ENCODE measurements at places on chromosomes 4 and X.

DNA sequence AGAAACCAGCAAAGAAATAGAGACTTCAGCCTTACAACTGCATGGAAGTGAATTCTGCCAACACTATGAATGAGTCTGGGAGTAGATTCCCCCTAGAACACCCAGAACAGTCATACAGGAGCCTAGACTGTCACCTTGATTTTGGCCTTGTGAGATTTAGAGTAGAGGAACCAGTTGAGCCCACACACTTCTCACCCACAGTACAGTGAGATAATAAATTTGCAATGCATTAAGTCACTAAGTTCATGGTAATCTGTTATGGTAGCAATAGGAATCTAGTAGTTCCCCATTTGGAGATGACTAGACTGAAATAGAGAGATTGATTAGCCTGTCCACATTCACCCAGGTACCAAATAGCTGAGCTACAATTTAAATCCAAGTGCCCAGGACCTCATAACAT lies 59.0 kb downstream of the FAM13A start:
- DNase-seq: no peak

DNA sequence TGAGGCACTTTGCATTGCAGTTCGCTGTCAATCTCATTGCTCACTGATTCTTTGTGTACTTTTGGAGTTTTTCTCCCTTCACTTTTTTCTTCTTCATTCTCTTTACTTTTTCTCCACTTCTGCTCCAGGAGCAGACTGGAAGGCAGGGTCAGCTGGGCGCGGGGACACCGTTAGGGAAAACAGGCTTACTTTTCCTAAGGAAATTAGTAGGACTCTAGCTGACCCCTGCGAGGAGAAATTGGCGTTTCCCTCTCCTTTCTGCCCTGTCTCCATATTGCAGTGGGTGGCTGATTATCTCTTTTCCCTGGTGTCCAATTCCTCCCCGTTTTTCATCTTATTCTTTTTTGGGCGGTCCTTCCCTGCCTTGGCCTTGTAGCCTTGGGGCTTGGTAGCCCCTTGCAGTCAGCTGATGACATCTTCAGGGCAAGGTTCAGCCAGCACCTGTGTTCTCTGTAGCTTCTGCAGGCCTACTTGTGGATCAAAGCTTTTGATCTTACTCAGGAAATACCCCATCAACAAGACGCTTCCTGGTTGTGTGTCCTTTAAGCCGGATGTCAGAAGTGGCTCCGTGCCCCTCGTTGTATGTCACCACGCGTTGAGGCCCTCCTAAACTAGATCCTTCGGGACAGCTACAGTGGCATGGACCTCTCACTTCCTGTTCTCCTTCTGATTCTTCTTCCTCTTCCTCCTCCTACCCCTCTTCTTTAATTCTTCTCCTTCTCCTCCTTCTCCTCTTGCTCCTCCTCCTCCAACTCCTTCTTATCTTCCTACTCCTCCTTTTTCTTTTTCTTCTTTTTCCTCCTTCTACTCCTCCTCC lies 36.1 kb downstream of the NBDY start:
- DNase-seq: no peak

DNA sequence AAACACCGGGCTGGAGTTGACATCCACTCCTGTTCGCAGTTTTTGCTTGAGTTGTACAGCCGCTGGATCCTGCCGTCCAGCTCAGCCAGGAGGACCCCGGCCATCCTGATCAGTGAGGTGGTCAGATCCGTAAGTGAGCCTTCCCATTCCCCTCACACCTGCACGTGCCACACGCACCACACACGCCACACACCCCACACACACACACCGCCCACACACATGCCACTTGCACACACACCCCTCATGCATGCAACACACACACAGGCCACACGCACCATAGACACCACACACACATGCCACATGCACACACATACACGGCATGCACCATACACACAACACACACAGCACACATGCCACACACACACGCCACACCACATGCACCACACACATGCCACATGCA lies 20.1 kb upstream of the MSANTD1 start:
- DNase-seq: no peak

DNA sequence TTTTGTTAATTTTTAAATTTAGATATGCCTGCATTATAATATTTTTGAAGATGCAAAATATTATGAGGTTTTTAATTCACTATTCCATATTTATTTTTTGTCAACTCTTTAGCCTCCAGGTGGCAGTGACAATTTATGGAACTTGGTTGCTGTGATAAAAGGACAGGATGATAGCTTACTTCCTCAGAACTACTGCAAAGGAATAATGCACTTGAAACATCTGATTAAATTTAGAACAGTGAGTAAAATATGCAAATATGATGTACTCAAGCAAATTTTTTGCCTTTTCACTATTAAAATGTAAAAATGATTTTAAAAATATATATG lies 45.1 kb downstream of the SPATA4 start:
- no peak for DNase-seq

DNA sequence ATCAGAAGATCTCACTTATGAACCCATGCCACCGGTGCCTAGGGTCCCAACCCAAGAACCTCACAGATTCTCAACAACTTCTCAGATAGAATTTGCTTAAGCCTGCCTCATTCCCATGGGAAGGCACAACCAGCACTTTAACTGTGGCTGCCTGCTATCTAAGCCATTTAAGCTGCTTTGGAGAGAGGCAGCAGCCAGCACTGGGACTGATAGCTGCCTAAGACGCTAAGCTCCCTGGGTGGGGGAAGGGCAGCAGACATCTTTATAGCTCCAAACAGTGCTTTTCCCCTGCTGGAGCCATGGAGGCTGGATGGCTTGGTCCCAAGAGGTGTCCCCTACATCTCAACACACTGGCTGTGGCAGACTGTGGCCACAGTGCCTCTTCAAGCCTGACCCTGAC lies 1268.6 kb downstream of the FAM133A start:
- DNase-seq: no peak

GRCh38 chrX:63718010-63718694 lies 66.9 kb downstream of the ARHGEF9 start:
- DNase-seq: no peak

DNA sequence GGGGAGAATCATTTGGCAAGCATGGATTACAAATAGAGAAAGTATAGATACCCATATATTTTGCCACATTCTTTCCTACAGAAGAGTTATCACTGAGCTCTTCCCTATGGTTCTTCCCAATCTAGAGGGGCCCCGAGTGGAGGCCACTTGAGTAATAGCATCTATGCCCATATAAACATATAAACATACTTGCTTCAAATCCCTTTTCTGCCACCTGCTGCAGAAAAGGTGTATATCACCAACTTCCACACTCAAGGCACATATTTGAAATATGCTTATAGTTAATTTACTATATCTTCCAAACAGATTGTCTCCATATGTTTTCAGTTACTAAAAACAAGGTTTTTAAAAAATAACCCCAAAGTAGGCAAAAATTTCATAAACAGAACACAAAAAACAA lies 642.8 kb upstream of the DIPK2B start:
- DNase-seq: no peak

DNA sequence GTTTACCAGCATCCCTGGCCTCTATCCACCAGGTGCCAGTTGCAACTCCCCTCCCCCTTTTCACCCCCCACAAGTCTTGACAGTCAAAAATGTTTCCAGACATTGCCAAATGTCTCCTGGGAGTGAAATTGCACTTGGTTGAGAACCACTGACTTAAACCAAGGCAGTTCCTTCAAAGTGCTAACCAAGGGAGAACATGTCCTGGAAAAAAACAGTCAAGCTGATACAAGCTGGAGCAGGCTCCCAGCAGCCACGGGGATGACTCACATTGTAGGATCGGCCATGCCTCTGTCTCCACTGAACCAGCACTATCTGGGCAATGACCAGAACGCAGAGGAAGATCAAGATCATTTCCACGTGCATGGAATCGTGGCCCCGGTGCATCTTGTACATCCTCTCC lies 11.4 kb downstream of the RNF175 start:
- DNase-seq: no peak

- DNase-seq: no peak
Observed at GRCh38 chr4:139458999-139459398, 5.1 kb downstream of the RAB33B start.

GRCh38 chrX:63363788-63364187 lies 12.7 kb upstream of the SPIN4 start:
- no peak for DNase-seq

GRCh38 chrX:142251202-142251601 lies 46.1 kb upstream of the MAGEC2 start:
- no peak for DNase-seq

DNA sequence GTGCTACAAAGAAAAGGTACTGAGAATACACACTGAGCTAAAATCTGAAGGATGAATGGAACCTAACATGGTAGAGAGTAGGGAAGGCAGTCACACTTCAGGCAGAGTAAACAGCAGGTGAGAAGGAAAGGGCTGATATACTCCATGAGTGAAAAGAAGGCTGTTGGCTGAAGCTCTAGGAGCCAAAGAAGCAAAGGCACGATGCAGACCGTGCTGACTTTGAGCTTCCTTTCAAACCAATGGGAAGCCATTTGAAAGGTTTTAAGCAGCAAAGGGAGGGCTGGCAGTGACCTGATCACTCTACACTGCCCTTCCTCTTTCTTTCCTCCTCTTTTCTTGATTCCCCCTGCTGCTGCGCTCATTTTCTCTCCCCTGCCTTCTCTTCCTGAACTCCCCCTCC lies 66.4 kb downstream of the TMEM154 start:
- no peak for DNase-seq

DNA sequence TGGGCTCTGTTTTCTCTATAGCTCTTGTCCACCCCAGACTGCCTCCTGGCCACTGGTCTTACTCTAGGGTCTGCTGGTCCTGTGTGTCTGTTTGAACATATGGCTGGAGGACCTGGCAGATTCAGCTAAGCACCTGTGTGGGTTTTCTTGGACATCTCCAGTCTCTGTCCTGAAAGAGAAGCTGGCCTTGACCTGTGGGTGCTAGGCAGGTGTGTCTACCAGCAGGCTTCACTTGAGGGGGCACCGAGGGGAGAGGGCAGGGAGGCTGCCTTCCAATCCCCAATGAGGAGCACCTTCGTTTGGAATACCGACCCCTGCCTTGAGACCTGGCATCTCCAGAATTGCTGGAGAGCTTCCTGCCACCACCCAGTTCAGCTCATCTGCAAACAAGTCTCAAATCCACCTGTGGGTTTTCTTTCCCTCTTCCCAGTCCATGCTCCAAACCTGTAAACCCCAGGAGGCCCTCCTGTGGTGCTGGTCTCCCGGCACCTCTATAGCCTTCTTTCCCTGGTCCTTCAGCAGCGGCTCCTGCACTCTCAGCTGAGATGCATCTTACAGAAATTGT lies 45.2 kb downstream of the HTRA3 start:
- no peak for DNase-seq

- DNase-seq: no peak
Observed at GRCh38 chrX:132497432-132497831, 8.6 kb upstream of the MBNL3 start.

- DNase-seq: no peak
Observed at GRCh38 chr4:96227515-96227914, 387.6 kb downstream of the PDHA2 start.

DNA sequence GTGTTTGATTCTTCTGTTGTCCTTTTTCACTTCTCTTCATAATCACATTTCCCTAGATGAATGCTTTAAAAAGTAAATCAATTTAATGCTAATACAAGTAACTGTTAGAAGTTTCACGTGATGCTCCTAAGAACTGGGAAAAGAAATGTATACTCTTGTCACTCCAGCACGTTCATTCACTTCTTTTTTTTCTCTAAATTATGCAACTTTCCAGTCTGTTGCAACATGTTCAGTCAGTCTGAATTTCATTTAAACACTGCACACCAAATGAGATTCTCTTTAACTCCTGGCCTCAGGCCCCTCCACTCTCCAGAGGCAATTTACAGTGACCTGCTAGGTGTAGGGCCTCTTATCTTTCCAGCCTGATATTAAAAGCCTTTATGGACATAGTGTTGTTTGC lies 321.9 kb downstream of the HS3ST1 start:
- DNase-seq: no peak

DNA sequence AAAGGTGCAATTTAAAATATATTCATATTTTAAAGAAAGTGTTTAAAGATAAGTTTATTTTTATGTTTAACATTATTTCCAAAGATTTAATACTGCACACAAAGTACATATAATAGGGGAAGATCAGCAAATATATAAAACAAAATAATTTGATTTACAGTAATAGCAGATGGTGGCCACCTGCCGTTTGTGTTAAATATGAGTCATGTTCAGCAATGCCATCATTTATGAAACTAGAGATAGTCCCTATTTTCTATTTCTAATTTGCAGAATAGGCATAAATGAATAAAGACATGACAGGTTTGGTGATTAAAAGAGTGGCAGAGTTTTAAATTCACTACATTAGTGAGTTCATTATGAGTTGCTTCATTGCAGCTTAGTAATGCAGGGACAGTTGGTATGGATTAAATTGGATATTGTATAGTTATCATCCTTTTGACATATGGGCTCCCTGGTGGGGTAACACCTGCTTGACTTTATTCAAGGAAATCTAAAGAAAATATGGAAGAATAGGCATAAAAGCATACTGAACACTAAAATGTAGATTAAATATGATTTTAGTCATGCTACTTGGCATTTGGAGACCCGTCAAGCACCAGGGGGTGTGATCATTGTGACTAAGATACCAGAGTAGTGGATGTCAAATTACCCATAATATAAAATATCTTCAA lies 78.8 kb upstream of the BANK1 start:
- no peak for DNase-seq

GRCh38 chr4:52837716-52838558 lies 24.2 kb upstream of the RASL11B start:
- no peak for DNase-seq

DNA sequence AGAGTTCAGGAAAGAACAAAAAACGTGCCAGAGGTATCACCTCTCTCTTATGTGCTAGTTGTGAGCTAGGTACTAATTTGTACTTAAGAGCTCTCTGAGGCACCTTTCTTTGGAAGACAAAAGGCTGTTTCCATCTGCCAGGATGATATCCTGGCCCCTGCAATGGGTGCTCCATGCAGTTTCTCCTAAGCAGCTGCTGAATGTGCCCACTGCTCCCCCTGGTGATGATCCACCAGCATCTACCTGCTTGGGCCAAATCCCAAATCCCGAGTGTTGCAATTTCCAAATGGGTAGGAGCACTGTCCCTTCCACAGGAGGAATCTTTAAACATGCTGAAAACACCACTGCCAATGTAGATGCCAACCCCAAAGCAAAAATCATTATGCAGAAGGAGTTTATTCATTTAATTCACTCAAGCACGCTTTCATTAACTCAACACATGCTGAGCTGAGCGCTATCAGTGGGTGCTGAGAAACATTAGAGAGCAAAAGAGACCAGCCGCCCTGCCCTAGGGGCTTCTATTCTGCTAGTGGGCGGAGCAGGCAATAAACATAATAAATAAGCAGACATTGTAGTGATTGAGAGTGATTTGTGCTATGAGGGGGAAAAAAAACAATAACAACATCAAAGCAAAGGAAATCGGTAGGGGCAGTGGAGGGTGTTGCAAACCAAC lies 69.6 kb upstream of the C4orf50 start:
- DNase-seq: peak; percentile 42

DNA sequence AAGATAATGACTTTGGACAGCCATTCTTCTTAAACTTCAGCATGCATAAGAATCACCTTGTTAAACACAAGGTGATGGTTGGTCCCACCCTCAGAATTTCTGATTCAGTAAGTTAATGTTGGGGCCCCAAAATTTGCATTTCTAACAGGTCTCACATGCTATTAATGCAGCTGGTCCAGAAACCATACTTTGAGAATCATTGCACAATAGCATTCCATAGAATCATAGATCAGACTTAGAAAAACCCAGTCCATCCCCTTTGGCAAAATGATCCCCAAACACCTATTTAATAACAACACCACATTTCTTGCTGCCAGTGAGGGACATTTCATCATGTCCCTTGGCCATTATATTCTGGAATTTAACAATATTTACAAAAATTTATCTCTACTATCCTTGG lies 6.2 kb upstream of the MGAT4D start:
- DNase-seq: no peak
